ENCODE measurements at places on chromosomes 2 and 18.

- no peak for DNase-seq
Measured at GRCh38 chr18:57294547-57294946, 57.8 kb upstream of the ST8SIA3 start.

DNA sequence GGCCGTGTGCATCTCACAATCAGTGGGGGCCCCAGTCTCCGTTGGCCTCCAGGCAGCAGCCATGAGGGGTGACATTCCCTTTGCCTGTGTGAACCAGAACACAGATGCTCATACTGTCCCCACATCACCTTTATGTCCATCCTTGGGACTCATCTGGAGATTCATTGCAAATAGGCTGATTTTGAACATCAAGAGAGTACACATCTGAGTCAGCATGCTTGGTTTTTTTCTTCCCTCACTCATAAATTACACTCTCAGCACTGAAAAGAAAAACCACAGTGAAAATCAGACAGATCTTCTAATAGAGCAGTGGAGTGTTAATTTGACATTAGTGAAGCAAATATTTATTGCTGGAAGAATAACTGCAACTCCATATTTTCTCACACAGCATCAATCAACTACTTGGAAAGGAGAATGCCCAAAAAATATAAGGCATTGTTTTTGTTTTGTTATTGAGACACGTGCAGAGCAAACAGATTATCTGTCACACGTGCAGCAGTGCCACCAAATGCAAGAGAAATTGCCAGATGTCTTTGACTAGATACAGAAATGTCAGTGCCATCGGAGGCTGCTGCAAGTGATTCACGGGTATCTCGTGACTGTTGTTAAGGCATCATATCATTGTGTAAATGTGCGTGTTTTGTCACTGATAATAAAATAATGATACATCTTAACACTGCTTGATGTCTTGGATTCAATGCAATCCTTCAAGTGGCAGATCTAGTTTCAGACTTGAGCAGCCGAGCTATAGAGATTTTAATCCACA is 10.9 kb downstream of the APCDD1 start:
- DNase-seq, result no peak

- no peak for DNase-seq
Measured at GRCh38 chr2:185181901-185182300, 556.7 kb upstream of the FSIP2 start.

DNA sequence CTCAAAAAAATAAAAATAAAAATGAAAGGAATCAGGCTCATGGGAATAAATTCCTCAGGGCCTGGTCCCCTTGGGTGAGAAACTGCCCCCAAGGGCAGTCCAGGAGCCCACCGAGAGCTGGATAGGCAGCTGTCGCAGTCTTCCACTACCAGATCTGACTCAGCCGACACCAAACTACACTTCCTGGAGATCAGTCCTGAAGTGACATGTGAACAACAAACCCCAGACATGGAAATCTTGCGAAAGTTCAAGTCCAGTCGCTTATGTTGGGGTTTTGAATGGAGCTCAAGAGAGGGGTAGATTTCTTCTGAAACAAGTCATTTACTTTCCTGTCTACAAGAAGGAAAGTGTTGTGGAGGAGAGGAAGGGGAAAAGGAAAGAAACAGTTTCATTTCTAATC is 12.9 kb downstream of the ADCY3 start:
- no peak for DNase-seq

DNA sequence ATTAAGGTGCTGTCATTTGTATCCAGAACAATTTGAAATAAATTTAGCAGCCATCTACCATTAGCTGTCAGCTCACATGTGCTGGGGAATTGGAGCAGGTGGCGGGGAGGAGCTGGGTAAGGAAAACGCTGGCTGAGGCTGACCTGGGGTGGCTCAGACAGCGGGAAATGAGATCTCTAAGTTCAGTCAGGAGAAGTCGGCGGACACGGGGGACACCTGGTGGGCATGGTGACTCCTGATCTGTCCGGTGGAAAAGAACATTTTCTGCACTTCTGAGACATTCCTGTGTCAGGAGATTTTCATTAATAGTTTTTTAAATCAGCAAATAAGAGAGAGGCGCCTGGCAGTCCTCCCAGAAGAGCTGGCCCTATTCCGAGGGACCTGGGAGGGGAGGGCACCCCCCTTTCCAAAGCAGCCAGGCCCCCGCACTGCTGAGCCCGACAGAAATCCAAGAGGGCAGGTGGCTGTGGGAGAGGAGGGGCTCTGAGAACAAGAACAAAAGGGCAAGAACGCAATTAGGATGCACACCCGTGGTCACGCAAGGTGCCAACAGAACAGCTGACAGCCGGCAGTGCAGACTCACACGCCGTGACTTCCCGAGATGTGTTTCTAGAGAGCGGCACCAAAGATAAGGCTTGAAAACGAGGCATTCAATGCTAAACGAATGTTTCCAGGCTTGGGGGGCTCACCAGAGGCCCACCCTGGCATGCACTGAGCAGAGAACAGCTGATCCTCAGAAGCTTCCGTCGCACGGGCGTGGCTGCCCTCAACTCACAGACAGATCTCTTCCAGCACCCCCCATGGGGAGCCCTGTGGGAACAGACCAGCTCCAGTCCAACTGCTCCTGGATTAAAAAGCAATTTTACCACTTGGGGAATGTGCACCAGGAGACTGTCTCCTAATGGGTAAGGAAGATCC is 26.4 kb downstream of the SLC66A2 start:
- peak; percentile 5 for DNase-seq

GRCh38 chr2:187618813-187619212 is 64.6 kb upstream of the TFPI start:
- no peak for DNase-seq

DNA sequence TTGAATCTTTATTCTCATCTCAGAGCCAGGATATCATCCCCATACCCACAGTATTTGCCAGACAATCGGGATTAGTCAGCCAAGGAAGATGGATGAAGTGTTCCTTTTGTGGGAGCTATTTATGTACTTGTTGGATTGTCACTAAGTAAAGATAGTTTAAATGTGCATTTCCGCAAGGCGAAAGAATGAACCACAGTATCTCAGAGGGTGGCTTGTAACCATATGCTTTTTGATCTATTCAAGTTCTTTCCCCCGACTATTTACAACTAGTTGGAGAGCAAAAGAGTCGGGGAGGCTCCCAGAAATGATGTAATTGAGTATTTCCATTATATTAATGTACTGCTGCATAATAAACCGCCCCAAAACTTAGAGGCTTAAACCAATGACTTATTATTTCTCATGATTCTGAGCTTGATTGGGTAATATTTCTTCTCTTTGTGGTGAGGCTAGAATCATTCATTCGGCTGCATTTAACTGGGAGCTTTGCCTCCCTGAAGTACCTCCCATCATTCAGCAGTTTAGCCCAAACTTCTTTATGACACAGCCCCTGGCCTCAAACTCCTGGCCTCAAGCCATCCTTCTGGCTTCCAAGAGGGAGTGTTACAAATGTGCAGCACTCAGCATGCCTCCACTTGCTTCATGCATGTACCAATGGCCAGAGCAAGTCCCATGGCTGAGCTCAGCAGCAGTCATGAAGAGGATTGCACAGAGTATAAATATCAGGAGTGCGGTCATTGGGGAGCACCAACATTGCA is 423.7 kb downstream of the METTL4 start:
- DNase-seq, result no peak

DNA sequence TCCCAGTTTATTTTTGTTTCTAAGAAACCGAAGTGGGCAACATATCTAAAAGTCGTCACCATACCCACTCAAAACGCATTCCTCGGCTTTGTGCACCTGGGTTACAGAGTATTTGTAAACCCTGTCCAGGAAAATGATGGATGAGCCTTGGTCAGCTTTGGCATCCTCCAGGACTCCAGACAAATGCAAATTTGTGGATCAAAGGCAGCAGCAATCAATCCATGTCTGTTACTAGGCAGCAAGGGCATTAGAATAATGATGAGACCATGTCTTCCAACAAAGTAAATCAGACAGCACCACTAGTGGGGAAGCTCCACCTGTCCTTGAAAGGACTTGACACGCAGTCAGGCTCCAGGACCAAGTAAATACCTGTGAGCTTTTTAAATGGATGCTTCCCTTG is 672.6 kb upstream of the GYPC start:
- no peak for DNase-seq

Data from activated CD4-positive, alpha-beta T cell treated with anti-CD3 and anti-CD28 coated beads for 1 hour (primary cell).